ENCODE measurements at places on chromosomes 11 and 22.

GRCh38 chr22:50320671-50321325 is 6.0 kb downstream of the DENND6B start:
- DNase-seq, result no peak

DNA sequence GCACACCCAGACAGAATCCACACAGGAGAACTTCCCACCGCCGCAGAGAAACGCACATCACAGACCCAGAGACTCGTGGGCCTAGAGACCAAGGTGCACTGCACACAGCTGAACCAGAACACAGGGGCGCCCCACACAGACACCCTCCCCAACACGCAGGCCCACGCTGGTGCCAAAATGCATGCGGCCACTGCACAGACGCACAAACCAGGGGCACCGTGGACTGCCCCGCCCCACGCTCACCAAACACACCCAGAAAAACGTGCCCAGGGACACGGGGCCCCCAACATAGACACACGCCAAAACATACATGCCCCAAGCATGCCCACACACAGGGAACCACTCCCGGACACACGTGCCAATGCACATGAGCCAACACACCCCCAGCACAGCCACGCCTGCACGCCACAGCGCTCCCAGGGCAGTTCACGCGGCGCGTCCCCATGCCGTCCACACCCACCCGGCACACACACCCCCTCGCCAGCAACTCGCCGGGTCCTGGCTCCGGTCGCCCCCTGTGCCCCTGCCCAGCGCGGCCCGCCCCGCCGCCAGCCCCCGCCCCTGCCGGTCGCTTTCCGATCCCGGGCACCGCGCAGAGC is 7.8 kb downstream of the ELFN2 start:
- no peak for DNase-seq

- no peak for DNase-seq
Observed at GRCh38 chr22:20530368-20531153, 23.2 kb downstream of the MED15 start.

- DNase-seq, result no peak
Observed at GRCh38 chr11:84824624-84825023, 802.5 kb downstream of the DLG2 start.

DNA sequence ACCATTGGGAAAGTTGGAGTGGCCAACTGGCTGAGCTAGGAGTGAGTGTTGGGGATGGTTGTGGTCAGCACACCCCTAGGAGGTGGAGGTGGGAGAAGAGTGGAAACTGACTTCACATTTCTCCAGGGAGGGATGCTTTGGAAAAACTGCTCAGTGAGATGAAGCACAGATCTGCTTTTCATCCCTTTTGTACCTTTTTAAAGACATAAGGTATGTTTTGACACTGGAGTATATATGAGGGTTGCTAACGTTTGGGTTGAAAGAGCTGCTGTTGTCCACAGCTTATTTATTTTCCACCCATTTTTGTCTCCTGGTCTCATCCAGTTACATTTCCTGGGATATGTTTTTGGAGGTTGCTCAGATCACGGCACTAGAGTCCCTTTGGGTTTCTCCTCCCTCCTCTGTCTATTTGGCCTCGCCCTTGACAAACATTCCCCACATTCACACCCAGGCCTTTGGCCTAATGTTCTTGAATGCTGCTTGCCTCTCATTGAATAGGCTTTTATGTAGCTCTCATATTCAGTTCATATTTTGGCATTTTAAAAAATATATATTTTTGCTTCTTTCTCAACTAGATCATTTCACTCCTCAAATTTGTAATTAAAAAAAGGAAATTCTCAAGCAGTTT is 8.3 kb downstream of the SREBF2 start:
- no peak for DNase-seq

DNA sequence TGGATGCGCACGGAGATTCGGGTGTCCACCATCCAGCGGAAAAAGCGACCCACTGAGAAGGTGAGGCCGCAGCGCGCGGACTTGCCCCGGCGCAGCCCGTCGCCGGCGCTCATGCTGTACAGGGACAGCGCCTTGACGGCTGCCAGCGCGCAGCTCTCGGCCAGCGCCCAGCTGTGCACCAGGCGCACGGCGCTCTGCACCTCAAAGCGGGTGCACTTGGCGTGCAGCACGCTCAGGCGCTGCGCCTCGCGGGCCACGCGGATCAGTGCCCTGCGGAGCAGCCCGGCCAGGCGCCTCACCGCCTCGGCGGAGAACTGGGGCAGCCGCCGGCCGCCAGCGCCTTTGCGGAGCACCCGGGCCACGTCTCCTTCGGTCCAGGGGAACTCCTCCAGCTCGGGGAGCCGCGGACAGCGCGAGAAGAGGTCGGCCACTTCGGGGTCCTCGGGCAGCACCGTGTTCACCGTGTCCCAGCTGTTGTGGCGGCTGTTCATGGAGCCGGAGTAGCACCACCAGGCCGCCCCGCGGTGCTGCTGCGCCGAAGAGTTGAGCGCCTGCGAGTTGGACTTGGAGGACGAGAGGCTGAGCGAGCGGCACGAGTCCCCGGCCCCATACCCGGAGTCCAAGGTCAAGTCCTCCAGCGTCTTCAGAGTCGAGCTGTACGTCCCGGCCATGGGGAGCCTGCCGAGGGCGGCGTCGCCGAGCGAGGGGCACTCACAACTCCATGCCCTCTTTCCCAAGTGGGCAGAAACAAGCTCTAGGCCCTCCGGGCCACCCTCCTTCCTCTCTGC is 703 bp downstream of the ABTB2 start:
- DNase-seq, result peak; percentile 14

DNA sequence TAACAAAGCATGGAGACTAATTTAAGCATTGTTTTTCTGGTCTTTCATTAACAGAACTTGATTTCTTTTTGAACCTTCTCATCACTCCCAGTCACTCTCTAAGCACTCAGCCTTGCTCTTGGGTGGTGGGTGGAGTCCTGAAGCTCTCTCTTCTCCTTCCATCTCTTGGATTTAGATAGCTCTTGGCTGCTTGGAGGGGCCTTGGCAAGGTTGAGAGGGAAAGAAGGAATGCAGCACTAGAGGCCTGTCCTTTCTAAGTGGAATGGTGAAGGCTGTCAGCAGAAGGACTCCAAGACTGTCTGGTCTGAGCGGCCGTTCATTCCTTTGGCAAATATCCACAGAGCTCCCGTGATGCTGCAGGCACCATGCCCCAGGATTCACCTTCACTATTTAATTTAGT is 168.6 kb upstream of the E2F8 start:
- DNase-seq, result no peak

DNA sequence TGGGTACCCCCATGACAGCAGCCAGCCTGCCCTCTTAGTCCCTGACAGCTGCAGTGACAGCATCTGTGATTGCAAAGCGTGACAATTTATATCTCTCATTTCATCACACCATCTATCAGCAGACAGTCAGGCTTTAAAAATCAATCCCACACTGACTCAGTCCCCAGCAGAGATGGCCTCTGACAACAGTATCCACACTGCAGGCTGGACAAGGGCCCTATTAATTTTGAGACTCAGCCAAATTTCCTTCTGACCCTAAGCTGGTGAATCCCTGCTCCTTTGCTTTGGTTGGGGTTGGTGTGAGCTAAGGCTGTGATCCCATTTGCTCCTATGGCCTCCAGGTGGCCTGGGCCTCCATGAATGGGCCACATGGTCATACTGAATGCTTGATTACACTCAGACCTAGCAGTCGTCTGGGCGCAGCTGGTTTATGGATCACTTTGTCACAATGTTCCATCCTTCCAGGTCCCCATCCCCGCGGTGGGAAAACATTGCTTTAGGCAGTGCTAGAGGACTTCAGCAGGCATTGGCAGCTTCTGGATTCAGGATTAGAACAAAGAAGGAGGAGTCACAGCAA is 68.2 kb upstream of the B3GAT1 start:
- DNase-seq, result no peak

GRCh38 chr22:26172389-26172990 is 3.2 kb downstream of the SEZ6L start:
- peak; percentile 45 for DNase-seq

DNA sequence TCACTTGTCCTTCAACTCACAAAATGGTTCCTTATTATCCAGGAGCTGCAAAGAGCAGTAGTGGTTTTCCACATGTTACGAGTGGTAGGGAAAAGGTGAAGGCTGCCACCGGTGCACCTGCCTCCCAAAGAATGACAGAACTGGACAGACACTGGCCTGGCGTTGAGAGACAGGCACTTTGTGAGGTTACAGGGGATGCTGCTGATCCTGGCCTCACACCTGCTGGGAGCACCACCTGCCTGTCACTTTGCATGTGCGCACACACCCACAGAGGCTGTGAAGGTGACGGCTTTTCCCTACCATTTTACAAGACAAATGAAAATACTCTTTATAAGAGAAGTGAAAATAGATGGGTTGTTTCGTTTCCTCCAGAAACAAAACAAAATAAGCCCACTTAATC is 175.3 kb upstream of the B3GAT1 start:
- no peak for DNase-seq

DNA sequence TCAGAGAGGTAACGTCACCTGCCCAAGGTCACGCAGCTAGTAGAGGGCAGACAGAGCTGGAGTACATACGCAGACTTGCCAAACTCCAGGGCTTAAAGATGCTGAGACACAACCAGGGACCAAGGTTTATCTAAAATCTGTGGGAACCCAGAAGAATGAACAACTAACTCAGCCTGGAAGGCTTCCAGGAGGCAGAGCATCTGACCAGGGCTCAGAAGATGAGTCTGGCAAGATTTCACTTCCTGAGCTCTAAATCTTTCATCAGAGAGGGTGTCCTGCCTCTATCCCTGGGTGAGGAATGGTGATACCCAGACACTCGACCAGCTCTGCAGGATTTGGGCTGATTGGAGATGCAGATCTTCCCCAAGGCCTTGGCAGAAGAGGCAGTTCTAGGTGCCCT is 9.1 kb downstream of the GAL3ST1 start:
- no peak for DNase-seq

DNA sequence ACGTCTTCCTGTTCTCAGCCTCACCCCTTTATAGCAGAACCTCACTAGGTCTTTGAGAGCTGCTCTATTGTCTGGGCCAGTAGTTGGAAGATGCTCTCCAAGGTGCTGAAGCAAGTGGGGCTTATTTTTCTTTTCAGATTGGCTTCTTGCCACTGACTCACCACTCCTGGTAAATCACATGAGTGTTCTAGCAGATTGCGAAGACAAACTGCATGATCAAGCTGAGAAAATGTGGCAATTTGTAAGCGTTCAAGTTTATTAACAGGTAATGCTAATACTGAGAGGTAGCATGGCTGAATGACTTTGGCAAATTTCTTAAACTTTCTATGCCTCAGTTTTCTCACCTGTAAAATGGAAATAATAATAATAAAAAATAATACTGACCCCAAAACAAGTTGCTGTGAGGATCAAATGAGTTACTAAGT is 59.2 kb downstream of the CACNG2 start:
- peak; percentile 29 for DNase-seq

DNA sequence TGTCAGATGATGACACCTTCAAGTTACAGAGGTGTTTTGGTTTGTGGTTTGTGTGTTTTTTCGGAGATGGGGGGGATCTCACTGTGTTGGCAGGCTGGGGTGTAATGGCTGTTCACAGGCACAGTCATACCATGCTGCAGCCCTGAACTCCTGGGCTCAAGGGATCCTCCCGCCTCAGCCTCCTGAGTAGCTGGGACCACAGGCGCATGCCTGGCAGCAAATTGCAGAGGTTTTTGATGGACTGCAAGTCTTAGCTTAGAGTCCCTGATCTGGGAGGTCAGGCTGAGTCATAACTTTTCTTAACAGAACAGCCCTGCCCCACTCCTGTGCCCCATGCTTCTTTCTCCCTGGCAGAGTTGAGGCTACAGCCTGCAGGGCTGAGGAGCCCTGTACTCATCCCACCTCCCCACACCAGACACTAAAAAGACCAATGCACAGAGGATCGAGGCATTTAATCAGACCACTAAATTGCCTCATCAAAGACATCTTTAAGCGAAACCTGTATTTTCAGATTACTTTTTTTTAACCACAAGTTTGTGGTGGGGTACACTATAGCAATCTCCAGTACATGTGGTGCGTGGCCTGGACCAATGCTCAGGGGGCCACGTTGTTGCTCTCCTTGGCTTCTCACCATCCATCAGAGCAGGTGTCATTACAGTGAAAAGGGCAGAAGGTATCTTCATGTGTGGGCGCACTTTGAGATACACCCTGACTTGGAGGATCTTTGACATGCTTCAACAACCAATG is 17.1 kb upstream of the ADORA2A start:
- peak; percentile 51 for DNase-seq

- DNase-seq, result no peak
Observed at GRCh38 chr11:122709039-122709760, 53.7 kb downstream of the UBASH3B start.

DNA sequence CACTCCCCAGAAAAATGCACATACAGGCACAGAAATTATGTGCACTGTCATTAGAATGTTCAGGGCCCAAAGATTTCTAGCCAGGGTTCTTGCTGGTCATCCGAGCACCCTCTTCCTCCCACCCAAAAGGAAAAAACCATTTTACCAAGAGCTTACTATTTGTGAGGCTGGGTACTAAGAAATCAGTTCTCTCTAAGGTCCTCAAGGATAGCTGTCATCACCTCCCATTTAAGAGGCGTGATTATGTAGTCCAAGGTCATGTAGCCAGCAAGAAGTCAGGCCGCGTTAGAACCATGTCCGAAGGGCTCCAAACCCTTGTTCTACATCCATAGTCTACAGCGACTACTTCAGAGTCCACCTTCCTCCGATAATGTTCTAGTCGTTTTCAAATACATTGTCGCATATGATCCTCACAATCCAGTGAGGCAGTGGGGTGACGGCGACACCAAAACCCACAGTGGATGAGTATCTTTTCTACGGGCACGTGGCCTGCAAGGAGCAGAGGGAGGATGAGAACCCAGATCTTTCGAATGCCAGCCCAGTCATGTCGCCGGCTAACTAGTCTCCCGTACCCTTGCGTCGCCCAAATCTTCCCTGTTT is 634 bp downstream of the TIMM8B start:
- peak; percentile 55 for DNase-seq

DNA sequence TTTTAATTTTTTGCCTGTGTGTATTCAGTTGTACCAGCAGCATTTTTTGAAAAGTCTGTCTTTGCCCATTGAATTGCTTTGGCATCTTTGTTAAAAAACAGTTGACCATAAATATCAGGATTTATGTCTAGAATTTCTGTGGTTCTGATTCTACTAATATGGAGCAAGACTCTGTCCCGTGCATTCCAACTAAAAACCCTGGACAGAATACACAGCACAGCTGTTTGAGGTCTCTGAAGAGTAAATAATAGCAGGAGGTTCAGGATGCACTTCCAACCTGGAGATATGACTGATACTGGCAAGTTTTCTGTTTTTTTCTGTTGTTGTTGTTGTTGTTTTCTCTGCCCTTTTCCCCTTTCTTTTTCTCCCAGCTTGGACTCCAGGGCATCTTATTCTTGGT is 141.9 kb downstream of the TMEM135 start:
- no peak for DNase-seq

DNA sequence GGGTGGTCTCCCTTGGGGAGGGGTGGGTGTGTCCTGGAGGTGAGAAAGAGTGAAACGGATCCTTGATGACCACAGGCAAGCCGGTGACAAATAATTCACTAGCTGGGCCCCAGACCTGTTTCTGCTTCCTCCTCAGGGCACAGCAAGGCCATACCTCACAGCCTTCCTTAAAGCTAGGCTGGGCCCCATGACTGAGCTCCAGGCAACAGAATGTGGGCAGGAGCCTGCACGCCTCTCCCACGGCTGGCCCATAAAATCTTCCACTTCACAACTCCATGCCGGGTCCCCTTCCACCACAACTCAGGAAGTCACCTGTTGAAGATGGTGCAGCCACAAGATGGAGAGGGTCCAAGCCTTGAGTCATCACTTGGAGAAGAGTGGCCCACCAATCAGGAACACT is 23.9 kb downstream of the SLC22A12 start:
- DNase-seq, result no peak
